CD4-positive, alpha-beta T cell treated with Interleukin-10 for 1 hour (primary cell): ENCODE measurements at places on chromosomes 6 and 20.
A peak's percentile ranks its signal among the peaks of the same experiment; 100 is the strongest.

DNA sequence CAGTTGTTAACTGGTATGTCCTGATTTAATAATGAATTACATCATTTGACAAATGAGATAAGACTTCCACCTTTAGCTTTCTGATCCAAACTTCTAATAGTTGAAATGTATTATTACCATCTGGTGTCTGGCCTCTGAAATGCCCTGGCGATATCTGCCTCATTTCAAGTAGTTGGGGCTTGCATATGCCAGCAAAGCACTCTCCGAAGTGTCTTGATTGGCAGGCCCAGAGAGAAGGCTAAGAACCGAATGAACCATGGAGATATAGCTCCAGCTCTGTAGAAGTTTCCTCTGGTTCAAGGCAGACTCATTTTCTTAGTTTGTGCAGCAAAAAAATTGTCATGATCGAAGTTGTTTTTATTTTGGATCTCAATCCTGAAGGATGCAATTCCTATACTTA lies 13.4 kb upstream of the HIVEP2 start:
- DNase-seq, result no peak

- peak; percentile 51 for DNase-seq
Measured at GRCh38 chr6:18503593-18504231, 116.6 kb downstream of the RNF144B start.

DNA sequence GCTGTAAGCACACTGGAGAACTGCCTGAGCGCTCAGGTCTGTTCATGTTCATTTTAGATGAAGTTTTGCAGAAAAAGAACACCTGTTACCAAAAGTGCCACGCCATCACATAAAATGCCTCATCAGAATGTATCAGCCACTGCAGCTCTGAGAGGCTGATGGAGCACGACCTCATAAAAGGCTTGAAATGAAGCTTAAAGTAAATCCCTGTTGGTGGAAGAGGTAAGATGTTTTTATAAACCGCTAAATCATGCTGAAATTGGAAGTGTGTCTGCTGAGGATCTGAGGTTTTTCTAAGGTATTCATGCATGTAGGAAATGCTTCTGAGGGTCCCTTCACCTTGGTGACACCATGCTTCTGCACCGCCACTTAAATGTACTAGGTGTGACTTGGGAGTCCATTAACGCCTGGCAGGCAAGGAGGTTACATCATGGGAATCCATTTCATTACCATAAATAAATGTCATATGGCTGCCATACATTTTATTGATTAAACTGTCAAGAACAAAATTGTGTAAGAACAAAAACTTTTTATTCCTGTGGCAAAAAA lies 363.1 kb upstream of the AGPAT4 start:
- DNase-seq, result no peak

GRCh38 chr20:39358052-39358451 lies 395.9 kb downstream of the DHX35 start:
- DNase-seq, result no peak

DNA sequence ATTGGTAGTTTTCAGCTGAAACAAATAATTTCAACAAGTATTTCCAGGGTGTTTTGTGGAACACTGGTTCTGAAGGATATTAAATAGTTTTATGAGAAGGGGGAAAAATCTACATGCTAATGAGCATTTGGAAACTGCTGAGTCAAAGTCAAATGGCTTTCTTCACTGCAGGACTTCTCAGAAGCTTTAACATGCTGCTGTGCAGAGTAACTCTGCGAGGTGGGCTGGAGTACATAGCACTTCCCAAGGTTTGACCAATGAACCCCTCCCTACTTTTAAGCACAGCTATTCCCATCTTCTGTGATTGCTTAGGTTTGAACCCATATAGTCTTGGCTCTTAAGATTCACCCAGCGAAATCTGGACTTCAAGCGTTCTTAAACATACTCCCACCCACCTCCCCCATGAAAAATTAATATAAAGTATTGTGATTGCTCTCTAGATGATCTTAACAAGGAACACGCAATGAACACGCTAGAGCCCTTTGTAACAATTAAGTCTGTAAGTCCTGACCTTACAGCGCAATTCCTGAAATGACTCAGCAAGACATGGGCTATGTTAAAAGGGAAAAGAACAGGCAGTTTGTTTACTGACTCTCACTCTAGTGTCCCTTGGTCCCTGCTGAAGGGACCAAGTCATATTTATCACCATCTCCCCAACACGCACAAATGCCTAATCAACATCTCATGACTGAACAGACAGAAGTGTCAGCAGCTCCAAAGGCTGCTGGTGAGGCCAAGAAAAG lies 105.2 kb downstream of the NFATC2 start:
- no peak for DNase-seq

DNA sequence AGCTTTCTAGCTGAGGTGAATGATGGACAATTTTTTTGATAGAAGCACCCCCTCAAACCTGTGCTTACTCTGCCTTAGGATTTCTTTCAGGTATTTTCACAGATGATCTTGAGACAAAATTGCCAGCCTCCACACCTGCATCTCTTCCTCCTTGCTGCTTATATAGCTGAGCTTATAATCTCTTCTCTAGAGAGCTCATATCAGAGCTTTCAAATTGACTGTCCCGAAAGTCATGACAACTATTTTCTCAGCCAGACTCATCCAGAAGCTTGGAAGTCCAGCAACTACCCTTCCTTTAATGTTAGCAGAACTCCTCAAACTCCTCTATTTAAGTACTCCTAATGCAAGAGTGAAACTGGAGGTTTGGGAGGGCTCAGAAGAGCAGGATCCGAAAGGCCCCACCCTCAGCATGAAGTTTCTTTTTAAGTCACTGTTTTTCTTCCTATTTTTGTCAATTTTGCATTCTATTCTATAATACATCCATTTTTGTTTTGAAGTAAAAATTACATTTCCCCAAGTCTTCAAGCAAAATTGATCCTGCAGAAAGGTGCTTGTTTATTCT lies 12.7 kb downstream of the CGA start:
- no peak for DNase-seq

DNA sequence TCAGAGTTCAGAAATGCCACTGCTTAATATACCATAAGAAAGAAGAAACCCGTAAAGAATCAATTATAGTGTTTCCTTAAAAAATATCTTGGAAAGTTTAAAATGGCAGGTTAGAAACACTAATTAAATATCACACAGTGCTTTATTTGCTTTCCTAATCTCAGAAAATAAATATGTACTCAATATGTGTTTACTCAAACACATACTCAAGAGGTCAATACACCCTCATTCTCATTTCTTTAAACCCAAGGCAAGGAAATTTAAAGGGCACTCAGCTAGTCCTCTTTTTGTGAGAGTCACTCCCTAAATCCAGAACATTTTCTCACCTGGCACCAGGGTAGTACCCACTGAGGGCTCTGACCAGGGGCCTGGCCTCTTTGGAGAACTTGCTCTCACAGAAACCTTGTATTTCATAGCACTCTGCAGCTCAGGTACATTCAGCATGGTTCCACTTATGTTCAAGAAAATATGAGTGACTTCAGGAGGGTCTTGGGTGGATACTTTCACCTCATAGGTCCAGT lies 38.2 kb downstream of the ROS1 start:
- DNase-seq, result no peak

- DNase-seq, result no peak
Measured at GRCh38 chr6:45512717-45513116, 135.0 kb upstream of the SUPT3H start.

DNA sequence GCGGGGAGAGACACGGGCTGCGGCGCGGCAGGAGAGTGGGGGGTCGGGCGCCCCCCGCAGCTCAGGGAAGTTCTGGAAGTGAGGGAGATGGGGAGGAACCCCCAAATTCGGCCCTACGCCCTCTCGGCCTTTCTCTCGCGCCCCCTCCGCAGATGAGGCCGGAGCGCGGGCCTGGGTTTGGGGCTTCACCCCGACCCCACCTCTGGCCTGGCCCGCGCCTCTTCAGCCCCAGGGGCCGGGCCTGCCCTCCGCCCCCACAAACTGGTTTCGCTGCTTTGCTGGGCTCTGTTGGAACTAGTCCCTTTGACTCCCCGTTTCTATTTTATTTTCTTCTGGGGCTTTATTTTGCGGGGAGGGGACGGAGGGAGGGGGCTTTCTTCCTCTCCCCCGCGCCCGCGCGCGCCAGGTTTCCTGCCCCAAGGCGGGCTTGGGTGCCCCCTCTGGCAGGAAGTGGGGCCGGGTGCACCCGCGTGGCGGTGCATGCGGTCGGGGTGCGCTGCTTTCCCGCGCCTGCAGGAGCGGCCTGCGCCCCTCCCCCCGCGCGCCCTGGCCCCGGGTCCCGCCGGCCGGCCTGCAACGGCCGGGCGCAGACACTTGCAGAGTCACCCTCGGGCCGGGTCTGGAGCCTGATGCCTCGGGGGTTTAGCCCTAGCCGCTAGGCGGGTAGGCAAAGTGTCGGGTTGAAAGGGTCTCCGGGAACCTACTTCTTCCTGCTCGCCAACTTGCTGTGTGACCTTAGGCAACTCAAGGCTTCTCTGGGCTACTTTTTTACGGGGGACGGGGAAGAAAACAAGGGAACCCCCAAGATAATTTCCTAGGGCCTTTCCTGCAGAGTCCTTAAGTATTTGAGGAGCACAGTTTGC lies 1.3 kb downstream of the HMGA1 start:
- peak; percentile 76 for DNase-seq

- no peak for DNase-seq
Measured at GRCh38 chr6:49225471-49225870, 237.6 kb downstream of the MMUT start.

DNA sequence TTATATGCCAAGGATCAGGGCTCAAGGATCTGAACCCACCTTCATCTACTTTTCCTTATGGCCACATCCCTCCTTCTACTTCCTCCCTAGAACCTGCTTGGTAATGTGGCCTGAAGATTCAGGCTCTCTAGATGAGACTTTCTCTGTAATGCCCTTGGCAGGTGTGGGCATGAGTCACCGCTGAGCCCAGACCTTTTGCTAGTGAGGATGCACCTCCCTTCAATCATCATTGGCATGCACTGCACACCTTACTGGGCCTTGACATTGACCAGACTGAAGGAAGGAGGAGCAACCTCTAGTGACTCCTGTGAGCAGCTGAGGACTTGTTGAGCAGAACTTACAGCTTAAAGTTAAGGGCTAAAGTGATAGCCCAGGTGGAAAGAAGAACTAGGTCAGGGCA lies 405.3 kb downstream of the MAFB start:
- no peak for DNase-seq

DNA sequence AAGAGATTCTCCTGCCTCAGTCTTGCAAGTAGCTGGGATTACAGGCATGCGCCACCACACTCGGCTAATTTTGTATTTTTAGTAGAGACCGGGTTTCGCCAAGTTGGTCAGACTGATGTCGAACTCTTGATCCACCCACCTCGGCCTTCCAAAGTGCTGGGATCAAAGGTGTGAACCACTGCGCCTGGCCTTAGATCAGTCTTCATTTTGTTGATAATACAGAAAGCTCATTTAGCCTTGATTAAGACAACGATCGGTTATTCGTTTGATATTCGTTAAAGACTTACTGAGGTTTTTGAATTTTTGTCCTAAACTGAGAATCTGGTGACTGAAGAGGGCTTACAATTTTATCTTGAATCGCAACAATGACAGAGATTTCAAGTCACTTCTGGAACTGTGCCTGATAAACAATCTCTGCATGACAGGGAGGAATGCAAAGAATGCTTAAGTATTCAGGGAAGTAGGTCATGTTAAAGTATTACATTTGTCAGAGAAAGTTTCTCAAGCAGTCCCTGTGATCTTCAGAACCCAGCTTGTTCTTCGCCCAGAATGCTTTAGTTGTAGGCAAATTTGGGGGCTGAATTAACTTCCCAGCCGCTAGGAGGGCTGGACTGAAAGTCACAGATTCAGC lies 14.8 kb downstream of the AKAP12 start:
- DNase-seq, result no peak

GRCh38 chr6:142783499-142783898 lies 161.5 kb downstream of the HIVEP2 start:
- DNase-seq, result no peak

- DNase-seq, result no peak
Measured at GRCh38 chr6:112254921-112255320, 554 bp upstream of the LAMA4 start.

GRCh38 chr20:16125816-16126215 lies 447.4 kb downstream of the KIF16B start:
- DNase-seq, result no peak

DNA sequence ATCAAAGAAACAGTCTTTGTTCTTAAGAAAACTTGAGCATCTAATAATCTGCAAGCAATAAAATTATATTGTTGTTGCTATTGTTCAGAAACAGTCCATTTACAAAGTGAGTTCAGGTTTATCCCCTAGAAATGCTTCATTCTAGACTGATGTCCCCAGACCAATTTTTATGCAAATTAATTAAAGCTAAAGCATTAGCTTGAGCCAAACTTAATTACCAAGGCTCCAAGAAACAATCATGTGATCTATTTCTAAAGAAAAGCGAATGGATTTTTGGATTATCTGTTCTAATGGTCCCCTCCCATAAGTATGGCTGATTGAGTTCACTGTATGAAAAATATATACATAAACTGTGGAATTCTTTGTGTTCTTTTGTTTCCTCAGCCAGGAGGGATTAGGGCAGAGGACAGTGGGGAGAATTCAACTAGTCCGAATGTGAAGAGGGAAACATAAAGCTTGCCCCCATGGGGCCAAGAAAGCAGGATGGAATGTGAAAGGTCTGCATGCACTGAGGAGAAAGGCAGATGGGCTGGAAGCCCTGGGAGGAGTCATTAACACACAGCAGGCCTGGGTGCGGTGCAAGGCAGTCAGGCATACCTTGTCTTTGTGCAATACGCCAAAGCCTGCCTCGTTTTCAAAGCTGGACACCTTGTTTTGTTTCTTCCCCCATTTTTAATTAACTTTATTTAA lies 597.1 kb downstream of the KIF16B start:
- no peak for DNase-seq

- DNase-seq, result no peak
Measured at GRCh38 chr6:125121894-125122293, 31.7 kb upstream of the TPD52L1 start.

GRCh38 chr20:24784607-24785006 lies 164.5 kb upstream of the CST7 start:
- no peak for DNase-seq

DNA sequence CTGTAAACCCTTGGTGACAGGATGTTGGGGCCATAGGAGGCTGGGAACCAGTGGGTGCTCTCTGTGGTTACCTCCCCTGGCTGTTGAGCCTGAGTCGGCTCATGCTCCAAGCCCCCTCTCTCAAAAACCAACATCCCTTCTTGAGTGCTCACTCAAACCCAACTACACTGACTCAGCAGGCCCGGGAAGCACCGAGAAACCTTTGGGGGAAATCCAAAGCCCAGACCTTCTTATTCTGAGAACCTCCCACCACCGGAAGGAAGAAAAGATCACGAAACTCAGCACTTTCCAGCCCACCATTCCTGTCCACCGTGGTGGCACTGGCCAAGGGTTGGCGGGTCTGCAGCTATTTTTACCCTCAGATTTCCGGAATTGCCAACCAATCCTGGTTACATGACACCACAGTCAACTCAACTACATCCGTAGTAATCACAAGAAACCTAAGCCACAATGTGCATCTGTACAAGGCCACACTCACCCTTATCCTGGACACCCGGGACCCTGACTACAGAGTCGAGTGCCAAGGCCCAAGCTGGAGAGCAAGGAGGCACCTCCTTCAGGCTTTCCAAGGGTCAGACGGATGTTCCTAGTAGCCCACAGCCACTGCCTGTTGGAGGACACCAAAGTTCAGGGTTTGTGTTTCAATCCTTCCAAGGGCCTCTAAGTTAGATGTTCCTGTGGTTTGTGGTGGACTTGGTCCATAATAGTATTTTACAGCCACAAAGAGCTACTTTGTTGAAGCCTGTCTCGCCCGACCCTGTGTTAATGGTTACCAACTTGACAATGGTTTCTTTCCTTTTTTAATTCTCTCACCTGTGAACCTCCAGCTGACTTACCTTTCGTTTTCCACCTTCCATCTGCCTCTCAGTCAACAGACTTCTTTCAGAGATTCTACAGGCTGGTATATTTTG lies 317.0 kb downstream of the CDC5L start:
- peak; percentile 1 for DNase-seq
